Activated CD4-positive, alpha-beta T cell treated with anti-CD3 and anti-CD28 coated beads, Interleukin-2, amount 50 U/mL, for 24 hours (primary cell): ENCODE measurements at places on chromosomes 6 and 20.

DNA sequence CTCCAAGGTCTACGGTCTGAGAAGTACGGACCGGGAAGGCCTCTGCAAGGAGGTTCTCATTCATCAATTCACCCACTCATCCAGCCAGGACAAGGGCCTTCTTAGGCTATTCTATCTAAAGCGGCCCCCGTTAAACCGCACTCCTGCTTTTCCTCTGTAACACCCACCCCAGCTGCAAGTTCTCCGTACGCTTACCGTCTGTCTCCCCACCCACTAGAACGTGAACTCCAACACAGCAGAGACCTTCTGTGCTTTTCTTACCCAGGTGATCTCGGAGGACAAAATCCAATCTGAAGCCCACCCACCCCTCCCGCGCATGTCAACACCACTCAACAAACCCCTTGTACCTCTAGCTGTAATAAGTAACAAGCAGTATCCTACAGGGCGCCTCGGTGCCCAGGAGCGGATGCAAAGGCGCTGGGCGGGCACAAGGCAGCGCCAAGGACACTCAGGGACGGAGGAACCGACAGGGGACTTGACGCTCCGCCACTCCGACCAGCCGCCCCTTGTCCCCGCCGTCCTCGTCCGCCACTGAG, 351 bp downstream of the AURKA start:
- no peak for DNase-seq

DNA sequence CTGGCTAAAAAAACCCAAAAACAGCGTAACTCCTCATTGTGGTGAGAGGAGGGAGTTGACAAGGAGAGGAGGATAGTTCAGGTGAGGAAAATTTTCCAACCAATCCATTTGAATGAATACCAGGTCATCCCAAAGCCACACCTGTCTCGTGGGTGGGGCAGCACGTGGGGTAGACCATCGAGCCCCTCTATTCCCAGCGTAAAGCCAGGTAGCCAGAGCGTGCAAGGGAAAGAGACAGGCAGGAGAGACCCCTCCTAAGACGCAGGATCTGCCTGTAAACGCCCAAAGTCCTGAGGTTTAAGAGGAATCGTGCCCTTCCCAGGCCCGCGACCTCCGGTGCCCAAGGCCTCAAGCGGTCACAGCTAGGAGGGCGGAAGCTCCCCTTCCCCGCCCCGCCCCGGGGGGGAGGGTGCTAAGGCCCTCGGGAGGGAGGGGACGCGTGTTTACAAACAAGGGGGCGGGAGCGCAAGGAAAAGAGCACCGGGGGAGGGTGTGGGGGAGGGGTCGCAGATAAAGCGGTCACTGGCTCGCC, 712 bp downstream of the RXRB start:
- peak; percentile 58 for DNase-seq

DNA sequence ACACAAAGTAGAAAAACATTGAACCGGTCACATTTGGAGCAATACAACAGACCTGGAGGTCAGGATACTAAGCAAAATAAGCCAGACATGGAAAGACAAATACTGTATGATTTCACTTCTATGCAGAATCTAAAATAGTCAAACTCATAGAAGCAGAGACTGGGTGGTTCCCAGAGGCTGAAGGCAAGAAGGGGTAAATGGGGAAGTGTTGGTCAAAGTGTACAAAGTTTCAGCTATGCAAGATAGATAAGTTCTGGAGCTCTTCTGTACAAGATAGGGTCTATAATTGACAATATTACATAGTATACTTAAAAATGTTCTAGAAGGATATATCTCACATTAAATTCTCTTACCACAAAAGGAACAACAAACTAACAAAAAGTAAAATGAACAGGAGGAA, 70.3 kb downstream of the TMEM244 start:
- no peak for DNase-seq

GRCh38 chr6:2232445-2232844, 13.0 kb downstream of the GMDS start:
- DNase-seq, result no peak

DNA sequence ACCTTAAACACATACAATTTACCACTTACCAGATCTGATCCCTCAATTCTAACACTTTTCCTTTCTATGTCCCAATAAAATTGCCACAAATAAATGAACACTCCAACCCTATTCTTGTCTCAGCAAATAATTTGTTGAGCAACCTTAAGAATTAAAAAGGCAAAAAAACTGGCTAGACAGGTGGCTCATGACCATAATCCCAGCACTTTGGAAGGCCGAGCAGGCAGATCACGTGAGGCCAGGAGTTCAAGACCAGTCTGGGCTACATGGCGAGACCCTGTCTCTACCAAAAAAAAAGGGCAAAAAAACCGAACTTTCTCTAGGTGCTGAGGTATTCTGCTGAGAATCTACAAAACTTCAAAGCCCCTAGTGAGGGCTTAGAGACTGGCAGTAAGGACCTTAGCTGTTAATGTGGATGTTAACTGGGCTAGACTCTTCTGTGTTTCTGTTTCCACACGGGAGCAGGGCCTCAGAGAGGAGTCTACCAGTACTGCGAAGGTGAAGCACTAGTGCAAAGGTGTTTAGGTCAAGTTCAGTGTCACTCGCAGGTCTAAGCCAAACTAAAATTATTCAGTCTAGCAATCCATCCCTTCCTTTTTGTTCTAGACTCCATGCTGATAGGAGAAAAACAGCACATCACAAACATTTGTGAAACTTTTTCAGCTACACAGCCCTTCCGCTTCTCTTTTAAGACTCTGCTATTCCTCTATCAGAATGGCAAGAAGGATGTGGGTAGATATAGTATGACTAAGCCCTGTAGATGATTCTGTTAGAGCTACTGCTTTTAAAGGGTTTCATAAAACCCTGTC, 2.6 kb downstream of the FASTKD5 start:
- DNase-seq, result no peak

- DNase-seq, result peak; percentile 24
These were observed 797 bp downstream of the SMIM13 start for GRCh38 chr6:11094411-11094851.

DNA sequence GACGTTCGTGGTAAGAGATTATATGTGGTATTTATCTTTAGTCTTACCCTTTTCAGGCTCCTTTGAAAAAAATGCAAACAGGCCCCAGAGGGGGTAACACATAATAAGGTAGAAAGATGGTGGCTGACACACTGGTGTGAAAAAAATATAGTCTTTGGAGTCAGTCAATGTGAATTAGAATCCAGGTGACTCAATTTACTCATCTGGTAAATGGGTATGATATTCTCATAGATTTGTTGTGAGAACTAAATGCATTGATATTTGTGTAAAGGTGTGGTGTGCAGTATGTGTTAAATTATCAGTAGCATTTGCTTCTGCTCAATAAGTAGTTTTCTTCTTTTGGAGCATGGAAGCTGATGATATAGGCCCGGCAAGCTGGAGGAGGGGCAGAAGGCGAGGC, 25.7 kb downstream of the CD83 start:
- DNase-seq, result no peak
